Mesendoderm (in vitro differentiated cells): ENCODE measurements at places on chromosomes 6 and 20.

GRCh38 chr6:61901748-61902147, 384.3 kb downstream of the KHDRBS2 start:
- no peak for DNase-seq

DNA sequence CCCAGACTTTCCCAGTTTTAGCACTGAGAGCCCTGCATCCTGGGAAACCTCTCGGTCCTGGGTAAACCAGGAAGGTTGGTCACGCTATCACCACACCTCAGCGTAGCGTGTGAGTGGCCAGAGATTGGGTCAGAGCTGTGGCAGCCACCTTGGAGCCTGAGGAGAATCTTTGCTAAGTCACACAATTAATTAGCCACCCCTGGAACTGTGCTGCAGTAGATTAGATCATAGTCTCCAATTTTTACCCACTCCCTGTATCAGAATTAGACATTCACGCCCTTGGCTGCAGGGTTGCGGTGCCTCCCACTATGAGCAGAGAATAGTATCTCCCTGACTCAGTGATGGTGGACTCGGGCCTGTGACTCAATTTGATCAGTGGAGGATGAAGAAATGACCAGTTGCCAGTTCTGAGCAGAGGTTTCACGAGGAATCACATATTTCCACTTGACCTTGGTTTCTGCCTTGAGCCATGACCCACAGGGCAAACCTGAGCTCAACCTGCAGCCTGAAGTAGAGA, 6.0 kb upstream of the PTGIS start:
- no peak for DNase-seq

GRCh38 chr20:16497896-16498295, 75.4 kb downstream of the KIF16B start:
- no peak for DNase-seq

GRCh38 chr6:105137388-105137787, 42.4 kb downstream of the POPDC3 start:
- DNase-seq, result no peak

DNA sequence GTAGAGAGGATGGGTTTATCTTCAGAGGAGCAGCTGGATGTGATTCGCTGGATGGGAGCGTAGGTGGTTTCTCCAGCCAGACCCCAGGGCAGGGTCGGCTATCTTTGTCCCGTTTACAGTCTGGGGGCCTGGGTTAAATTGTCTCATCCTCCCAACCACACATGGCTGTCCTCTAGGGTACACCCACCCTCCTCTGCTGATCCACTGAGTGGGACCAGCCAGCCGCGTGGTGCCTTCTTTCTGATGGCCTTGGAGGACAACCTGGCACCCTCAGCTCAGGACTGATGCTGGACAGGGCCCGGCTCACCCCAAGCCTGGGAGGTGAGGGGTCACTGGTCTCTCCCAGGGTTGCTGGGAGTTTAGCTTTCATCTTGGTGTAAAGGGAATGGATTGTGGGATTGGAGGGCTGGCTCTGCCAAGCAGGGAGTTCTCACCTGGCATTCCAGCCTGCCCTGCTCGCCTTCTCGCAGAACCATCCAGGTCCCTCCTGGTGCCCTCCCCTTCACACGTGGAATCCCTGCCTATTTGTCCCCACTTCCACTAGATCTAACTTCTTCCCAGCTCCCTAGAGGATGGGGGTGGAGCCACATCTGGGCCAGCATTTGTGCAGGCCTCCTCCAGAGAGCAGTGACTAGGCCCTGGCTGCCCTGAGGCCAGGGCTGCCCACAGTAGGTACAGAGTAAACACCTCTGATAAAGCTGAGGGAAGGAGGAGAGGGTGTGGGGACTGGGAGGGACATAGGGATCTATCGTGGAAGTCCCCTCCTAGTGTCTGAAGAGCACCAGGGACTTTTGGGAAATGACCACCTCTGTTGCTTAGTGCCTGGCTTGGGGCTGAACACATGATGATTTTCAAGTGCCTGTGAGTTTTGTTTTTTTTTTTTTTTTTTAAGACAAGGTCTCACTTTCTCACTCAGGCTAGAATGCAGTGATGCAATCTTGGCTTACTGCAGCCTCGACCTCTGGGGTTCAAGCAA, 1.6 kb downstream of the ITPR3 start:
- DNase-seq, result peak; percentile 58

- DNase-seq, result no peak
Measured at GRCh38 chr6:20657274-20657800, 123.1 kb downstream of the CDKAL1 start.

DNA sequence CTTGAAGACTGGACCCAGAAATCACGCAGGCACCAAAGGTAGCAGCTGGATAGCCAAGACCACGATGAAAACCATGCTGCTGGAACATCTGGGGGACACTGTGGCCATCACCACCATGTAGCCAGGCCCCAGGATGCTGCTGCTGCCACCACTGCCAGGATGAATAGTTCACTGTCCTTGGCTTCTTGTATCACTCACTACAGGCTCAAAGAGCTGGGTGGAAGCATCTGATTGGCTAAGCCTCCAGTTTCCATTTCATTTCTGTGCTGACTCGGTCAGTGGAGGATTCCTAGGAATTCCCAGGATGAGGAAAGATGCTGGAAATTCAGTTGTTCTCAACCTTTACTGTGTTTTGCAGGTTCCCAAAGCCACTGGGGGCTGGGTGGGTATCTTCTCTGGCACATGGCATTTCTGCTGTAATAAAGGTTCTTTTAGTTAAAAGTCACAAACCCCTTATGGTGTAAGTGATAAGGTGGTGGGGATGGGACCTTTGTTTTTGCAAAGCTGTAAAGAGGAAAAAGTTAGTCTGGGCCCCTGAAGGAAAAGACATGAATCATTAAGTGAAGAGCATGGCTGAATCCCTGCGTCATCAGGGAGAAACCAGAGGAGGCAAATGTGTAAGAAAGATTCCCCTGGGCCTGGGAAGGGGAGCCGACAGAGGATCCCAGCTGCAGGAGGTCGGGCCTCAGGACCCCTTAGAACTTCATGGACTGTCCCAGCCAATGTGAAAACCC, 75.6 kb upstream of the RNF24 start:
- DNase-seq, result peak; percentile 62

DNA sequence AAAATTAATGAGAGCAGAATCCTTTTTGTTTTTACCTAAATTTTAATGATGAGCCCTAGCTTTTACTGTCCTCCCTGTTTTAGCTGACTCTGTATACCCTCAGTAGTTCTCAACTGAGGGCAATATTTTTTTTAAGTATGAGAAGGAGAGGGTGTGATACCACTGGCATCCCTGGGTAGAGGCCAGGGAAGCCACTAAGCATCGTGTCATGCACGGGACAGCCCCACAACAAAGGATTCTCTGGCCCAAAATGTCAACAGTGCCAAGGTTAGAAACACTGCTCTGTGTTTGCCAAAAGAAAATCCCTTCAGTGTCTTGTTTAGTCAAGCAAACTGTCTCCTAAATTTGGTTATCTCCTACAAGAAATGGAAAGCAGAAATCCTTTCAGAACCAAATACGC, 210.4 kb downstream of the KCNQ5 start:
- DNase-seq, result no peak

DNA sequence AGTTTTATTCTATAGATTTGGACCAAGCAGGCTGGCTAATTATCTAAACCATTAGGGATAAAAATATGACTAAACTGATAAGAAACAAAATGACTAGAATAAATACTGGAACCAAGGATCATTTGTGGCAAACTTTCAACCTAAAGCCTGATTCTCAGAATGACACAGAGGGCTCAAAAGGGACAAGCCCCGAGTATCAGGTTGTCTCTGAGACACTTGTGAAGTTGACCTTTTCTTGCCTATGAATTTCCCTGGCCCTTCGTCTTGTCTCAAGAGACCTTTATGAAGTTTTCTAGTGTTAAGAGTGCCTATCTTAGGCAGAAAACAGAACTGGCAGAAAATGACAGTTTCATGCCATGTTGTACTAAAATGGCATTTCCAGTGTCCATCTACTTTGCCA, 68.3 kb downstream of the IMPG1 start:
- DNase-seq, result no peak

DNA sequence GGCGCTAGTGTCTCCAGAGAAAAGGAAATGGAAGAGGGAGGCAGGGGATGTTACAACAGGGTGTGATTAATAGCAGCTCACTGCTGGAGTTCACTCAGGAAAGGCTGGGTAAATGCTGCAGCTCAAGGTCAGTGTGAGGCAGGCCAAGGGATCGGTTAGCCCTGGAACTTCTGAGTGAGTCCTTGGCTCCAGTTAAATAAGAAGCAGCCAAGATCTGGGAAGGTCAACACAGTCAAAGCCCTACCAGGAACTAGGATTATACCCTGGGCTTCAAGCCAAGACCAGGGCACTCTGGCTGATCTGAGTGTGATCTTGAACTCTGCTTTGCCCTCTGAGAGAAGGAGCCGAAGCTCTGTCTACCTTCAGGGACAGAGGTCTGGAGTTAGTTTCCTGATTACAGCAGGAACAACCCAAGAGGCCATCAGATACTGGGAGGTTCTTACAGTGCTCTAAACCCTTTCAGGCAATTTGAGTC, 44.3 kb downstream of the TPD52L1 start:
- DNase-seq, result peak; percentile 53

- DNase-seq, result no peak
Measured at GRCh38 chr6:95948324-95948723, 67.5 kb upstream of the FUT9 start.

DNA sequence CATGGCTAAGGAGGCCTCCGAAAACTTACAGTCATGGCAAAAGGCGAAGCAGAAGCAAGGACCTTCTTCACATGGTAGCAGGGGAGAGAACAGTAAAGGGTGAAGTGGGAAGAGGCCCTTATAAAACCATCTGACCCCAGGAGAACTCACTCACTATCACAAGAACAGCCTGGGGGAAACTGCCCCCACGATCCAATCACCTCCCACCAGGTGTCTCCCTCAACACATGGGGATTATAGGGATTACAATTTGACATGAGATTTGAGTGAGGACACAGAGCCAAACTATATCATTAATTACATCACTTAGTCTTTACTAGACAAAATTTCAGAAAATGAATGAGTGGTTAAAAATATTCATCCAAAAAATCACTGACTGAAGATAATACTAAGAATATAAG, 453.6 kb downstream of the COL12A1 start:
- peak; percentile 13 for DNase-seq

- DNase-seq, result no peak
Measured at GRCh38 chr20:57795977-57796560, 86.3 kb upstream of the PMEPA1 start.

GRCh38 chr6:165634101-165634880, 28.8 kb downstream of the PDE10A start:
- no peak for DNase-seq

DNA sequence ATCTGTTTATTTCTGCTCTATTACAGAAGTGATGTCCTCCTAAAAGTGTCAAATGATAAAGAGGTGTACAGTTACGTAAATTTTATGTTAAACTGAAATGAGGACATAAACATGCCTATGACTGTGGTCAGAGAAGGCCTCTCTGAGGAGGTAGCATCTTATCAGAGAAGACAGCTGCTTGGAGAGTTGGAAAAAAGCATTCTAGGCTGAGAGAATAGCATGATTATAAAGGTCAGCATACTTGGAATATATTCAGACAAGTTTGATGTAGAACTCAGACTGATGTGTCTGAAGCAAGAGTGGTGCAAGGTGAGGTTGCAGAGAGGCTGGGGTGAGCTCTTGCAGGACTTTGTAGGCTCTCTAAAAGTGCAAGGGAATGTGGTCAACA, 3.1 kb upstream of the PCNA start:
- DNase-seq, result no peak

- no peak for DNase-seq
Measured at GRCh38 chr20:44723391-44723790, 8.2 kb downstream of the CCN5 start.

DNA sequence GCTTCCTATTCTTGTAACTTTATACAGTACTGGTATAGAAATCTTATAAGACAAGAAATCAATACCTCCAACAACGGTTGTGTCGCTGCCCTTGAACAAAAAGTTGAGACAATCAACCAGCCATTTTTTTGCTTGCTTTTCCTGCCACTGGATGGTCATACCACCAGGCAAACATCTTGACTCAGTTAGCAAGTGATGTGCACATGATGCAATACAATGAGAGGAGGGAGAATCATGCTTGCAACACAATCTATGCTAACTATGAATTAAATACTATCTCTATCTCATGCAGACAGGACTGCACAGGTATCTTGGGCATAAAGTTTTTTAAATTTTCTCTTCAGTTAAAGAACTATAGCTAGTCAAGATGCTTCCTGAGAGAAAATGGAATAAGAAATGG, 877.7 kb upstream of the CITED2 start:
- no peak for DNase-seq

DNA sequence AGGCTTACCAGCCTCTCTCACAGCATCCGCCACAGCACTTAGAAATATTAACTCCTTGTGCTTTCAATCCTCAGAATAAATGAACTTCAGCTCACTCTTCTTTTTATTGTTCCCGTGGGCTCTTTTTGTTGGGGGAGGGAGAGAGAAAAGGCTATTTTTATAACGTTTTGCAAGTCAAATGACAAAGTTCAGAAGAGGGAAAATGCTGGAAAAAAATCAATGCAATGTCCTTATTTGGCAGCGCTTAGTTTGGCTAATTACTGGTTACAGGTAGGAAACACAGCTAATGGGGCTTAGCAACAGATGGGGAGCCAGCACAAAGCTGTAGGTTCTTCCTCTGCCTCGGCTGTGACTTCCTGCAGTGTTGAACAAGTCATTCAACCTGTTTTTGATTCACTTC, 1067.0 kb upstream of the MAP3K7 start:
- peak; percentile 16 for DNase-seq

GRCh38 chr6:65711531-65711930, 4.5 kb upstream of the EYS start:
- DNase-seq, result no peak

DNA sequence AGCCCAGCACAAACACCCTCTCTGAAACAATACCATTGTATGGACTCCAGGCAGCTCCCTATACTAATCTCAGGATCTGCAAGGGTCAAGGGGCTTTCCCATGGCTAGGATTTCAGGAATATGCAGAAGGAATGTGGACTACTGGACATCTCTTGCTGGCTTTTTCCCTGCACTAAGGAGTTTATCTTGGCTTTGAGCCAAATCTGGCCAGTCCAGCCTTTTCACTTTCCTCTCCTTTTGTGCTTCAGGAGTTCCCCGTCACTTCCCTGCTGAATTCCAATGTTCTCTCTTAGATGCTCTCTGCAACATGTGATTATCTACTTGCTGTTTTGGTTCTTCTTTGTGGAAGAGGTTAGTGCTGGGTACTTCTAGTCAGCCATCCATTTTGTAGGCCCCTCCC, 568.2 kb downstream of the HDGFL1 start:
- no peak for DNase-seq

DNA sequence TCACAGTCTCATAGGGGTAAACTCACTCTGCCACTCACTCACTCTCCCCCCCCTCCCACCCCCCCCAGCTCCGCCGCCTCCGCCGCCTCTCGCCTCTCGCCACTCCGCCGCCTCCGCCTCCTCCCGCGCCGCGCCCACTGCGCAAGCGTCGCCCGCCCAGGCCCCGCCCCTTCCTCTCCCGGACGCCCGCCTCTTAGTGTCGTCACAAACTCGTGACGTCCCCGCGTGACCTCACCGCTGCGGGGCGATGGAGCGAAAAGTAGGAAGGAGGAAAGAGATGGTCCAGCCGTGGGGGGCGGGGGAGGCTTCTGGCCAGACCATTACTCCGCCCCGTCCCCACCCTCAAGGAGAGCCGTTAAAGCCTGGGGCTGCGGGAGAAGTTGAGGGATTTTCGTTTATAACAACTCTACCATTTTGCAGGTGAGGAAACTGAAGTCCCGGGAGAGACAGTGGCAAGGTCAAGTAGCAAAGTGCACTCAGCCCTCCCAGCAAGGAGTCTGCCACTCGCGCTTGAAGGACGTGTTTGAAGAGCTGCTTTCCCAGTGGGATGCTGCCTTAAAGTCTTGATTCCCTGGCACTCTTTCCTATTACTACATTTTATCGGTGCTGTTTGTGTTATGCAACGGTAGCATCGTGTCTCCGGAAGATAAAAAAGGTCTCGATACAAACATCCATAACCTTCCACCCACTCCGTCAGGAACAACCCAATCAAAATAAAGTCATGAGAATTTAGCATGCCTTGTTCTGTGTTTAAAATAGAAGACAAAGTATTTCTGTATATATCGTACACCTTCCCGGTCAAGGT, at the start of gene ILRUN:
ILRUN (minus strand) TSS at position 29 of the 805 bp plus-strand sequence. CDS start 164 bp downstream, outside the sequence.
- peak; percentile 95 for DNase-seq
